Stimulated activated CD4-positive, alpha-beta T cell treated with anti-CD3 and anti-CD28 coated beads, Interleukin-1b, Interleukin-23, amount 100 ng/mL, for 4 hours (primary cell): ENCODE measurements at places on chromosomes 3 and 15.

DNA sequence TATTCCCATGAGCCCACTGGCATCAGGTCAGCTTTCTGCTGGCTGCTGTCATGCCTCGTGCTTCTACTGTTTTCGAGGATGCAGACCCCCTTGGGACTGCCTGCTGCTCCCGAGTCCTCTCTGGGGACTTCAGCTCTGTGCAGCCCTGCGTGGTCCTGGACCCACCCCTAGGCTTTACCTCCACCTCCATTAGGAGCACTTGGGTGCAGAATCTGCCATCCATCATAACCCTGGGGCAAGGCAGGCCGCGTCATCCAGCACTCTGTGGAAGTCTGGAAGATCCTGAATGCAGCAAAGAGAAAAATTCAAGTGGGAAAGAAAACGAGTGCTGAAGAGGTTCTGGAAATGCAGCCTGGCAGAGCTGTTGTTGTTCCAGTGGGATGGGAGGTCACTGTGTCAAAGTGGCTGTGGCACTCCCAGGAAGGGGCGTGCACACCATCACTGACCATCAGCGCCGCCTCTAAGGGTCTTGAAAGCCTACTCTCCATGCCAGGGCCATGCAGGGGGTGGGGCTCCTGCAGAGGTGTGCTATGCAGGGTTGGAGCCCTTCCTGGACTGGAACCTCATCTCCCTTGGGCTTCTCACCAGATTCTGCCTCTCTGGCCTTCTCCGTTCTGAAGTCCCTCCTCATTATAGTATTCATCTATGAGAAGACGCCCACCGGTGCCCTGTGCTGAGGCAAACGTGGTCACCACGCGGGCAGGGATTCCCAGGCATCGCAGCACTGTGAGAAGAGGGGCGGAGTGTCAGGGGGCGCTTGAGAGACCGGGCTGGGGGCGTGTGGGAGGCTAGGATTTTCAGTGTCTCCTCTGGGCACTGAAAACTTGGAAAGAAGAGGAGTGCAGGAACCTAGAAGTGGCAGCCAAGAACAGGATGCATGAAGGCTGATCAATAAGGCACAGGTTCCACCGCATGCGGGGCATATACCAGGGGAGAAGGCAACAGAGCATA lies 12.5 kb downstream of the EPB42 start:
- DNase-seq = no peak

GRCh38 chr3:72322264-72322976 lies 525.8 kb downstream of the SHQ1 start:
- no peak for DNase-seq

DNA sequence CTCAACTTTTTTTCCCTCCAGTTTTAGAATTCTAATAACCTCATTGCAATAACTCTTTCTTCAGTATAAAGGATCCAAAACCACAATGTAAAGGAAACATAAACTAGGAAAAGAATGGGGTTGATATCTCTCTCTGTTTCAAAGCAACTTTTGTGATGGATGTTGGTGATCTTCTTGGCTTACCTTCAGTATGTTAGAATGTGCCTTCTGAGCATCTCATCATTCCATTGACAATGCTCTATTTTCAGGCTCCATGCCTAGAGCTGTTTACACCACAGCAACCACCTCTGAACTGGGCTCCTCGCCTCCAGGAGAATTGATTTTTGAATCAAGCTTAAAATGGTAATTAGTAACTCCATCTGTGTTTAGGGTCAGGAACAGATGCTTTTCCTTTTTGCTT lies 6.6 kb downstream of the NLGN1 start:
- no peak for DNase-seq

- no peak for DNase-seq
Measured at GRCh38 chr3:105559856-105560255, 193.1 kb downstream of the ALCAM start.

GRCh38 chr15:92661069-92661468 lies 5.5 kb upstream of the FAM174B start:
- no peak for DNase-seq

- no peak for DNase-seq
Measured at GRCh38 chr3:3923619-3924018, 124.4 kb downstream of the LRRN1 start.

GRCh38 chr3:187120326-187120725 lies 19.0 kb downstream of the RPL39L start:
- no peak for DNase-seq

DNA sequence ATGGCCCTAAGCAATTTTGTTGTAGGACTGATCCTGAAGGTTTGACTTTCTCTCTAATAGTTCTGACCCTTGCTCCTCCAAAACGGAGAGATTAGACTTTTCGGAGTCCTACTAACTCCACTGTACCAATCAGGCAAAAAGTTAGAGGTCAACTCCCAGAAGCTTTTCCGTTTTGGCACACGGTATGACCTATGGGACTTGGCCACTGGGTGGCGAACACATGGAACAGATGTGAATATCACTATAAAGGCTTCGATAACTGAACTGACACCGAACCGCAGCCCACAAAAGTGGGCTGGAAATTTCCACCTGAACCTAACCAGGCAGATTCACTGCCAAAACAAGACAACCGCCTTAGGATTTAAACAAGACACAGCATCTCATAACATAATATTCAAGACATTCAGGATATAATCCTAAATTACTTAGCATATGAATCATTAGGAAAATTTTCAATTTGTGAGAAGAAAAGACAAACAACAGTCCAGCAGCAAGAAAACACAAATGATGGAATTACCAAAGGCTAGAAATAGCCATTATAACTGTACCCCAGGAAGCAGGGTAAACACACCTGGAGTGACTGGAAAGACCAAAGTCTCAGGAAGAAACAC lies 12.2 kb upstream of the TM2D3 start:
- no peak for DNase-seq

- peak; percentile 9 for DNase-seq
Measured at GRCh38 chr15:64774629-64775493, 528 bp downstream of the RBPMS2 start.

DNA sequence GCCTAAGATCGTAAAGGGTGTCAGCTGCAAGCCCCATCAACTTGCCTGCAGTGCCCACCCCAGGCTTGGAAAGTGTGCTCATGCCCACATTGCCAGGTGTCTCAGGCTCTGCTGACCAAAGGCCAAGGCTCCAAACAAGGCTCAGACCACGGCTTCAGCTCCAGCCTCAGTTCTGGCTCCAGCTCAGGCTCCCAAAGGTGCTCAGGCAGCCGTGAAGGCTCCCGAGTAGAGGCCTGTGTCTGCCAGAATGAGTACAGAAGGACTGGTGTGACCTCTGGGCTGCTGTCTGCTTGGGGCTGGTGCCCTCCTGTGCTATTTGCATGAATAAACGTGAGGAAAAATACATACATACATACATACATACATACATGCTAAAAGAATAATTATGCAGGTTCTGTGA lies 27.9 kb upstream of the UACA start:
- no peak for DNase-seq

GRCh38 chr3:124558991-124559845 lies 171.0 kb upstream of the UMPS start:
- no peak for DNase-seq

DNA sequence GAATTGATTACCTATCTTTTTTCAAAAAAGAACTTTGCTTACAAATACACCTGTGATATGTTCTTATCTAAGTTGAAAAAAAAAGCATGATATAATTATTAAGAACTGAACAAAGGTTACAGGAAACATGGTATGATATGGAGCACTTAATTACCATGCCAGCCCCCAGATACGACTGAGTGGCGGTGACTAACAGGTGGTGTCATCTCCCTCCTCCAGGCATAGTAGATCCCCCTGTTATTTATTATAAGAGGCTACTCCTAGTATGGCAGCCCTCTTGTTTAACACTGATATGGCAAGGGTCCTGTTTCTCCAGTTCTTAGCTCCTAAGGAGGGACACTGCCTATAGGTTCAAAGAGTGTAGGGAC lies 31.0 kb upstream of the TM4SF4 start:
- no peak for DNase-seq

DNA sequence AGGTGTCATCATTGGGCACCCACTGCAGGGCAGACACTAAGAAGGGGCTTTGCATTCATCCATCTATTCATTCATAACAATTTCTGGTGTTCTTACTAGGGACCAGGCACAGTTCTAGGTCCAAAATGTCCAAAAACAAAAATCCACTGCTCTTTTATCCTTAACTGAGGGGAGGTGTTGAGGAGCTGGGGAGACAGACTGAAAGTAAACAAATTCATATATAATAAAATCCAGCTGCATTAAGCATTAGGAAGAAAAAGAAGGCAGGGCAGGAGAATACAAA lies 1.1 kb downstream of the EIF4E3 start:
- no peak for DNase-seq

DNA sequence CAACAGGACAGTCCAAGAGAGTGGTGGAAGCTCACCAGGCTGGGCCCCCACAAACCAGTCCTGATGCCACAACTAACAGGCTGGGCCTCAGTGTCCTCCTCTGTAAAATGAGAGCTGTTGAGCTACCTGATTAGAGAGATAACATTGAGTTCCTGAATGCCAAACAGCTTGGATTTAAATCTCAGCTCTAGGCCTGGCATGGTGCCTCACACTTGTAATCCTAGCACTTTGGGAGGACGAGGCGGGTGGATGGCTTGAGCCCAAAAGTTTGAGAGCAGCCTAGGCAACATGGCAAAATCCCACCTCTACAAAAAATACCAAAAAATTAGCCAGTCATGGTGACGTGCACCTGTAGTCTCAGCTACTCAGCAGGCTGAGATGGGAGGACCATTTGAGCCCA lies 20.1 kb upstream of the TMCC1 start:
- DNase-seq = no peak

DNA sequence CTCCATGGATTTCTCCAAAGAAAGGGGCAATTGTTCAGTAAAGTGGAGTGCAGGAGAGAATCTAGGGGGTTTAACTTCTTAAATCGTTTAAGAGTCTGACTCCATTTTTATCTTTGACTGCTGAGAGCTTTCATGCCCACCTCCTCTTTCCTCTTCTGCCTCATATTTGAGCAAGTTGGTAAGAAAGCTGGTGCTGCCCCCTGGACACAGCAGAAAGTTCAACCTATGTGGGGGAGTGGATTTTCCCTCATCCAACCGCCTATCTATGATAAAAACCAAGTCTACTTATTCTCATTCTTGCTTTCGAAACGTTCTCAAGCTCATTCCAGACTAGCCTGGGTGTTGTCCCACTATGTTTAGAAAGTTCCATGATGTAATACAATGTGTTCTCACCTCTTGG lies 26.0 kb downstream of the HHLA2 start:
- DNase-seq = peak; percentile 15

DNA sequence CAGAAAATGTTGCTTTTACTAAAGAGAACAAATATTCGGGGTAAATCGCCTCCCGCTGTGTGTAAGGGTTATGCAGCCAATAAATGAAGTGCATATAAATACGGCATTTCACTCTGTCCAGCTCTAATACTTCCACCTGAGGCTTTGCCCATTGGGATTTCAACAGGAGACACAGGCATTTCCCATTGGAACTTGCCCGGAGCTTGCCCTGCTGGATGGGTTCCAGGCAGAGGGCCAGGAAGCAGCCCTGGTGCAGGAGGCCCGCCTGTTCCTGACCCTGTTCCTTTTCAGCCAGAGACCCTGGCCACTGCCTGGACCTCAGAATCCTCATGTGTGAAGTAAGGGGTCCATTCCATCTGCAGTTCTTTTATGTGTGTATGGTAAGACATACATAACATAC lies 17.4 kb upstream of the CEMIP start:
- no peak for DNase-seq

DNA sequence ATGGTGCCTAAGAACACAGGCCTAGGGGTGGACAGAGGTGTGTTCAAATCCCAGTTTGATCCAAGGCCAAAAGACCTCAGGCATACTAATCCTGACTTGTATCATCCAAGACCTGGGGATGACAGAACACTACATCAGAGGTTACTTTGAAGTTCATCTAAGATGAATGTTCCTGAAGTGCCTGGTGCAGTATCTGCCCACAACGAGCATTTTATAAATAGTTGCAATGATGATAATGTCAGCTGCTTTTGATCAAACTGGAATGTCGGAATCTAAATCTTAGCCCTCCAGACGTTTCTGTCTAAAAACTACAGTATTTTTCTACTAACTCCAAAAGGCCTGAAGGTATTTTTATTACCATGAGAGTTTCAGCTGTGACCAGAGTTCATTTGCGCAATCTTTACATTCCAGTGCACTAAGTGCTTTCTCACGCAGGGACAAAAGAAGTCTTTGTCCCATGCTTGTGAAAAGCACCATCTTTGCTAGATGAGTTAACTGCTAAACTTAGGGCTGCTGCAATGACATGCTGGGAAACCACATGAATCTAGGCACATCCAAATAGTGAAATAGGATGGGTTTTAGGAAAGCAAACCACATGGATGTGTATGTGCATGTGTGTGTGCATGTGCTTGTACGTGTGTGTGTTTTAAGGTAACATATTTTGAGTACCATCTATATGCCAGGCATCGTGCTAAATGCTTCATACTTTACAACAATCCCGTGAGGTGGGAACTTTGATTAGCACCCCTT lies 18.1 kb downstream of the ANXA2 start:
- no peak for DNase-seq

- no peak for DNase-seq
Measured at GRCh38 chr3:14175383-14176037, 2.9 kb downstream of the XPC start.

- DNase-seq = peak; percentile 25
Measured at GRCh38 chr3:146218880-146219866, 31.7 kb downstream of the PLSCR4 start.

- DNase-seq = no peak
Measured at GRCh38 chr3:71201939-71202338, 381.6 kb downstream of the FOXP1 start.

DNA sequence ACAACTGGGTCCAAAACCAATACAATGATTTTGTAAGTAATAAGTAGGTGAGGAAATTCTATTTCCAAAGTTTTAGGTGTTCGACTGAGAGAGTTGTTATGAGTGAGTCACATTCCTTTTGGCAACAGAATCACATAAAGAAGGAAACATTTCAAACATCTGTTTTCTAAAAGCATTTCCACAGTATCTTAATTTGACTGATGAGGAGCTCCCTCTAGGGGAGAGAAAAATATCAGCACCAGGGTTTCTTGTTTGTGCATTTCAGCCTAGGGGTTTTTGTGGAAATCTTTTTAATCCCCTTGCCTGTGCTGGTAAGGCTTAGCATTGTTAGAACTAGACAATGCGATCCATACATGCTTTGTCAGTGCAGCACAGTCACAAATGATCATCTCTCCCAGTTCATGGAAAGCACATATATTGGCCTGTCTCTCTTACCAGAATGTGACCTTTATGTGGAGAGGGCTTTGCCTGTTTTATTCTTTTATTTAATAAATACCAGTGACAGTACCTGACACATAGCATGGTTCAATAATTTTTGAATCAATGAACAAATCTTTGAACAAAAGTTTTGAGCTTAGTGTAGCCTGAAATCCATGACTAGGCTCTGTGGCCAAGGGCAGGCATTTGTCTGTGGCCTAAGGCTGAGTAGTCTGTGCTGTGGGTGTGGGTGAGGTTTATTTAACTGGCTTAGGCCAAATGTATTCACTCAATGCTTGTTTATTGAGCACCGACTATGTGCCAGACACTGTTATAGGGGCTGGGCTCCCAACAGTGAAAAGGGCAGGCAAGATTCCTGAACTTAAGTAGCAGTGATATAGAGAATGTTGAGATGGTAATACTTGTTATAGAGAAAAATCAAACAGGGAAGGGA lies 21.1 kb upstream of the IQCF6 start:
- no peak for DNase-seq

- DNase-seq = no peak
Measured at GRCh38 chr15:69369631-69370030, 44.5 kb upstream of the KIF23 start.

GRCh38 chr3:23961066-23961465 lies 16.0 kb downstream of the NR1D2 start:
- DNase-seq = no peak

GRCh38 chr3:178518660-178519396 lies 17.4 kb upstream of the KCNMB2 start:
- no peak for DNase-seq

- no peak for DNase-seq
Measured at GRCh38 chr3:165393461-165393860, 197.3 kb upstream of the SLITRK3 start.
